Stimulated activated CD8-positive, alpha-beta memory T cell treated with anti-CD3 and anti-CD28 coated beads, Interleukin-4, amount 100 ng/mL, for 48 hours (primary cell): ENCODE measurements at places on chromosomes 16 and 17.

- no peak for DNase-seq
These were observed 245.1 kb downstream of the SOX9 start for GRCh38 chr17:72365857-72366414.

GRCh38 chr16:12009462-12009861 lies 32.9 kb downstream of the SNX29 start:
- no peak for DNase-seq

- DNase-seq = no peak
These were observed 16.0 kb downstream of the BAIAP2 start for GRCh38 chr17:81050645-81051625.

- DNase-seq = no peak
These were observed 5.5 kb downstream of the TIMM22 start for GRCh38 chr17:1002412-1002753.

DNA sequence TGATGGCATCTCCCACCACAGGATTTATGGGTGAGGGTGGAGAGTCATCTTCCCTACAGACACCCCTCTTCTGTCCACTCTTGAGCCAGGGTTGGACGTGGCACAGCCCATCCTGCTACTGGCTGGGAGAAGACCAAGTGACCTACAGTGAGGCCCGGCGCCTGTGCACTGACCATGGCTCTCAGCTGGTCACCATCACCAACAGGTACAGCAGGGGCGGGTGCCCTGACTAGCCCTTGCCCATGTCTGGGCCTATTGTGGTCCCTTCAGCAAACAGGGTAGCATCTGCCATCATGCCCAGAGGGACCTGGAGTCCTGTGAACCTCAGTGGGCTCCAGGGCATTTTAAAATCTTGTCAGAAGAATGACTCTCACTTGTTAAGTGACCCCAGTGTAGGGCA lies 48.2 kb downstream of the MRC2 start:
- no peak for DNase-seq

GRCh38 chr16:72419638-72420037 lies 247.7 kb upstream of the PMFBP1 start:
- DNase-seq = no peak

- DNase-seq = no peak
These were observed 35.5 kb downstream of the ADCY7 start for GRCh38 chr16:50301626-50302471.
